Forelimb muscle (tissue), 1 donor: ENCODE measurements at places on chromosomes 16 and 17.

- DNase-seq = no peak
These were observed 48.0 kb upstream of the METRNL start for GRCh38 chr17:83031321-83031945.

DNA sequence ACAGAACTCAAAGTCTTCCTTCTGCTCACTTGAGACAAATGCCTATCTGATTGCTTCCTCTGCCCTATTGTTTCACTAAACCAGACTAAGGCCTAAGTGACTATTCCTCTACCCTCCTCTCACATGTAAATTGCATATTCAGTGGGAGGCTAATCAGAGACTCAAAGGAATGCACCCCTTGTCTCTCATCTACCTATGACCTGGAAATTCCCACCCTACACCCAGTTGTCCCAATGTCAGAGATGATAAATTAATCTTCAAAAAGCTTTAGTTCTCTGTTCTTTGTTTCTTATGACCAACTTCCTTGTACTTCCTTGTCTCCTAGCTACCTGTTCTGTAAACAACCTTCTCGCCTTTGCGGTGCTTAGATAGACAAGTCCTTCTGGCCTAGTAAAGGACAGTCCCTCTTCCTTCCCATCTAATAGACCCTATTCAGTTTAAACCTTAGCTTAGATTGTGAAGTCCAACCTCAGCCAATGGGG, 76.0 kb downstream of the EMP2 start:
- no peak for DNase-seq

DNA sequence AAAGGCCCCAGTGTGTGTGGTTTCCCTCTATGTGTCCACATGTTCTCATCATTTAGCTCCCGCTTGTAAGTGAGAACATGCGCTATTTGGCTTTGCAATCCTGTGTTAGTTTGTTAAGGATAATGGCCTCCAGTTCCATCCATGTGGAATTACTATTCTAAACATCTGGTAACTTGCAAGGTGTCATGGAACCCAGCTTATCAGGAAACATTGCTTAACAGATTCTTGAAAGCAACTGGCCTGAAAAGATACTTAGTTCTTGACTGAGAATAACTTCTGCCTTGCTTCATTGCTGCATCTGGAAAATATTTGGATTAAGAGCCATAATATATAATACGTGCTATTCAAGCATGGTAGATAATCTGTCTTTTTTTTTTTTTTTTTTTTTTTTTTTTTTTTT, 27.8 kb downstream of the PAFAH1B1 start:
- DNase-seq = no peak

- DNase-seq = no peak
These were observed 107.0 kb downstream of the RMI2 start for GRCh38 chr16:11452298-11452697.

GRCh38 chr17:12522743-12523183, 142.9 kb upstream of the MYOCD start:
- DNase-seq = no peak

DNA sequence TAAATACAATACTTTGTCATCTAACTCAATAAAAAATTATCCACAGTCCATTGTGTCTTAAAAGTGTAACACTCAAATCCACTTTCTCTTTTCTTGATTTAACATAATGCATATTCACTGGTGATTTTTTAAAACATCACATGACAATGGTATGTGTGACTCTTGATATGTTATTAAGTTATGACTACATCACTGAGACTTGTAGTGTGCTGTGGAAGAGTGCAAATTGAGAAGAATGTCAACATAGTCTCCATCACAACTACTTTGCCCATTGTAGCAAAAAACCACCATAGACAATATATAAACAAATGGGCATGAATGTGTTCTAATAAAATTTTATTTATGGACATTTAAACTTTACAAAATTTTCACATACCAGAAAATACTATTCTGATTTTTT, 380.7 kb upstream of the PMFBP1 start:
- no peak for DNase-seq
